ENCODE measurements at places on chromosomes 3 and 15. TPM values are rescaled to one million over a fixed set of nuclear protein-coding genes. Genes with fewer than 3 reads are reported as not detected.

Gene COL6A5
- total RNA-seq, result 0.03 TPM

DNA sequence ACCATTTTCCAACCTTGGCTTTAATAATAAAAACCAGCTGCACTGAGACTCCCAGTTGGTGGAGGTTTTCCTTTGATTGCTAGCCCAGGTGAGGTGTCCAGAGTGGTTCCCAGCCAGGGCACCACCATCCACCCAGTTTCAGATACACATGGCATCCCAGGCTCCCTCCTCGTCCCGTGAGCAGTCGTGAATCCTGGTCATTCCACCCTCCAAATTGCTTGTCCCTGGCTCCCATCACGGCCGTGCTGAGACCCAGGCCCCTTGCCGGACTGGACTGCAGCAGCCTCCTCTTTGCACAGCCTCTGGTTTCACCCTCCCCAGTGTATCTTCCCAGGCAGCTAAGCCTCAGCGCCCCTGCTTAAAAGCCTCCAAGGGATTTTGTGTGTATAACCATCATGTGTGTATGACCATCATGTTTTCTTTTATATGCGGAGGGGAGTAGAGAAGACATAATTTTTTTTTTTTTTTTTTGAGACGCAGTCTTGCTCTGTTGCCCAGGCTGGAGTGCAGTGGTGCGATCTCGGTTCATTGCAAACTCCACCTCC, 106.3 kb downstream of the ETFA start:
- no peak for DNase-seq

Gene SST
- total RNA-seq, result not detected

Gene ITIH4
- total RNA-seq, result 16.0 TPM

DNA sequence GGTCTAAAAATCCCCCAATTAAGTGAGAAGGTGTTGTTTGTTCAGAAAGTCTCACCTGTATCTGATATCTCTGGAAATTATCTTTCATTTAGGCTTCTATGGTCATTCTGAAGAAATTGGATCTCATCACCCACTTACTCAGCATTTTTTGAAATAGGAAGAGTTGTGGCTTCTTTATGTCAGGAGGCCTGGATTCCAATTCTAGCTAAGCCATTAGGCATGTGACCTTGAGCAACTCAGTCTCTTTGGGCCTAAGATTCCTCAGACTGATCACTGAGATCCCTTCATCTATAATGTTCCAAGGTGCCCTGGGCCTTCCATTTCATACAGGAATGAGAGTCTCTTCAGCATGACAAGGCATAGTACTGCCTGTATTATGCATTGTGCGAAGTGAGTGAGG, 70.3 kb downstream of the ARHGEF26 start:
- DNase-seq, result no peak

DNA sequence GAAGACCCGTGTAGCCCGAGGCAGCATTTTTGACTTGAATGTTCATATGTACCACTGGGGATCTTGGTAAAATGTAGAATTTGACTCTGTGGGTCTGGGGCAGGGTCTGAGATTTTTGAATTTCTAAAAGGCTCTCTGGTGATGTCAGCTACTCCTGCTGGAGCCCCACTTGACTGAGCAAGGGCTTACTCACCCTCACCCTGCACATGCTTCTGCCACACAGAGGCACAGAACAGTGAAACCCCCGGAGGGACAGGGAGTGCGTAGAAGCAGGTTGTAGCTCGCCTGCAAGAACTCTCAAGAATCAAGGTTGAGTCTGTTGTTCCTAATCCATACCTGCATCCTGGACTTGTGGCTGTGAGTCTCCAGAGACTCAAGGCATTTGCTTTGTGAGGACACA, 41.1 kb downstream of the SLCO3A1 start:
- no peak for DNase-seq

- DNase-seq, result no peak
Measured at GRCh38 chr3:64945171-64945729, 257.4 kb upstream of the ADAMTS9 start.

- DNase-seq, result no peak
Measured at GRCh38 chr3:60798456-60798855, 452.8 kb downstream of the FHIT start.

Gene UBAP1L
- total RNA-seq, result 3.0 TPM

Gene CD200
- 9.2 TPM for total RNA-seq

GRCh38 chr3:48739955-48740823, 23.2 kb upstream of the IP6K2 start:
- peak; percentile 57 for DNase-seq

Gene MESP1
- 3.5 TPM for total RNA-seq

Gene TSEN2
- 7.5 TPM for total RNA-seq

DNA sequence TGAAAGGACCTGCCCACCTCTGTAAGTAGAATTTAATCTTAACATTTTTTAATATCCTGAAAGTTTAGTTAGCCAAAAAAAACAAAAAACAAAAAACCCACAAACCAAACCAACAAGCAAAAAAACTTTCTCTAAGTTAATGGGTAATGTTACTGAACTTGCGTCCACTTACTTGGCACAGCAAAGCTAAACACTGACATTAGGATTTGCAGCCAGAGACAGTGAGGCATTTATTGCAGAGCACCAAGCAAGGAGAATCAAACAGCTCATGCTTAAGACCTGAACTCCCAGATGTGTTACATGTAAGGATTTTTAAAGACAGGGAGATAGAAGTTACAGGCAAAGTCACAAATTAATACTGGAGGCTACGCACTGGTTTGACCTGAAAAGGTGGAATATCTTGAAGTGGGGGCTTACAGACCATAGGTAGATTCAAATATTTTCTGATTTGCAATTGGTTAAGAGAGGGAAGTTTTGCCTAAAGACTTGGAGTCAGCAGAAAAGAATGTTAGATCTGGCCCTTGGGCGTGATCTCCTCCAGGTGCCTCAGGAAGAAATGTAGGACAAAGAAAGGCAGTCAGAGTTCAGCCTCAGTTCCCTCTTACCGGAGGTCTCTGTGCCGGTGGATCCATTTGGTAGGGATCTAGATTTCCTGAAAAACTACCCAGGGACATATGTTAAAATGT, 205.0 kb downstream of the ADAMTSL3 start:
- DNase-seq, result no peak

- DNase-seq, result no peak
Measured at GRCh38 chr15:74301583-74302361, 65.6 kb downstream of the CCDC33 start.

DNA sequence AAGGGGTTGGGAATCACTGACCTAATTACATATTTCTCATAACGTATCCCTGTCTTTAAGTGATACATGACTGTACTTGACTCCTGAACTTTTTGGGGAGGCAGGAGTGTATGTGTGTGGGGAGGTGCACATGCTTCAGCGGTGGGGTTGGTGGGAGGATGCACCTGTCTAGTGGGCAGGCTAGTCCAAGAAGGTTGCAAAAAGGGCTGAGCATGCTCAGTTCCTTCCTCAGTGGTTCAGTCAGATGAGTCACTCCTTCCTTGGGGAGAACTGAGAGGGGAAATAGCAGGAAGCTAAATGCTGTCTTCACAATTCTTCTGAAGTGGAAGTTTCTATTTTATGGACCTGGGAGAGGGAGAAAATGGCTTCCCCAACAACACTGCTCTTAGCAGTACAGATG, 24.6 kb upstream of the AP4E1 start:
- peak; percentile 52 for DNase-seq

Gene CHRNA5
- total RNA-seq, result 3.1 TPM

Gene STAB1
- not detected for total RNA-seq

Gene NME9
- total RNA-seq, result 0.20 TPM

DNA sequence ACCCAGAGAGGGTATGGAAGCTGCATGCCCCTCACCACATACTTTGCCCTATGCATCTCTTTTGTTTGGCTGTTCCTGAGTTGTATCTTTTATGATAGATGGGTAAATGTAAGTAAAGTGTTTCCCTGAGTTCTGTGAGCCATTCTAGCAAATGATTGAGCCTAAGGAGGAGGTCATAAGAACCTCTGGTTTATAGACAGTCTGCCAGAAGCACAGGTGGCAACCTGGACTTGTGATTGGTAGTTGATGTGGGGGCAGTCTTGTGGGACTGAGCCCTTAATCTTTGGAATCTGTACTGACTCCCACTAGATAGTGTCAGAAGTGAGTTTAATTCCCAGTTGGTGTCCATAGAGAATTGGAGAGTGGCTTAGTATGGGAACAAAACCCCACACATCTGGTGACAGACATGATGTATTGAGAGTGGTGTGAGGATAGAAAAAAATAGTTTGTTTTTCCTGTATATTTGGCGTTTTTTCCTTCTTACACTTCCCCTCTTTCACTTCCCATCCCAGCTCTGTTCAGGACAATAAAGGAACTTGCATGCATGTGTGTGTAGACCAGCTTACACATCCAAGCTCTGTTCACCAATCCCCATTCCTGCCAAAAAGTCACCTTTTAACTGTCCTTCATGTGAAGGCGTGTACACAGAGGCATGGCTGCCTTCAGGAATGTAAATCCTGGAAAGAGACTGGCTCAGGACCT, 38.1 kb upstream of the SPPL2A start:
- no peak for DNase-seq

GRCh38 chr3:174010907-174011306, 613.4 kb downstream of the NLGN1 start:
- DNase-seq, result no peak

- DNase-seq, result no peak
Measured at GRCh38 chr15:42367041-42367440, 7.7 kb downstream of the CAPN3 start.

GRCh38 chr3:128176276-128176833, 23.1 kb downstream of the EEFSEC start:
- DNase-seq, result no peak

Gene RPUSD2
- 11.1 TPM for total RNA-seq

Gene MELTF
- 5.1 TPM for total RNA-seq

Gene UPK1B
- total RNA-seq, result not detected

Gene ARHGEF3
- total RNA-seq, result 71.3 TPM

Gene MRPS11
- 48.5 TPM for total RNA-seq

Data from activated CD4-positive, alpha-beta memory T cell treated with anti-CD3 and anti-CD28 coated beads, Interleukin-2, amount 10 ng/mL, durations not matched to agents 7 days and 5 days (primary cell).